ENCODE measurements at places on chromosomes 3 and 15.

DNA sequence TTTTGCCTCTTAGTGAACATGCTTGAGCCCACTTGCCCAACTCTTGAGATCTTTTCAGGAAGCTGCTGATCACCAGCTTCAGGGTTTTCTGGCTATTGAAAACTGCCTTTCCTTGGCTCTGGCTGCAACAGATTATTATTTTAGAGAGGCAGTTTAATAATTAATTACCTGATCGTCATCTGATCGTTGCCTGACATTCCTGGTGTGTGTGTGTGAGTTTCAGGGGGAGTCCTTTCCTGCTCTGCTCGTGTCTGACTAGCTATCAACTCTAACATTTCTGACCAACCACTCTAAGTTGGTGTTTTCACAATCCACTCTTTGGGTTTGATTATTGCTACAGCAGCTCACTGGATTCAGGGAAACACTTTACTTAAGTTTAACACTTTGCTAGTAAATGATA, 84.3 kb upstream of the SPATA16 start:
- no peak for DNase-seq

GRCh38 chr3:119149484-119149883, 3.5 kb downstream of the TEX55 start:
- no peak for DNase-seq

DNA sequence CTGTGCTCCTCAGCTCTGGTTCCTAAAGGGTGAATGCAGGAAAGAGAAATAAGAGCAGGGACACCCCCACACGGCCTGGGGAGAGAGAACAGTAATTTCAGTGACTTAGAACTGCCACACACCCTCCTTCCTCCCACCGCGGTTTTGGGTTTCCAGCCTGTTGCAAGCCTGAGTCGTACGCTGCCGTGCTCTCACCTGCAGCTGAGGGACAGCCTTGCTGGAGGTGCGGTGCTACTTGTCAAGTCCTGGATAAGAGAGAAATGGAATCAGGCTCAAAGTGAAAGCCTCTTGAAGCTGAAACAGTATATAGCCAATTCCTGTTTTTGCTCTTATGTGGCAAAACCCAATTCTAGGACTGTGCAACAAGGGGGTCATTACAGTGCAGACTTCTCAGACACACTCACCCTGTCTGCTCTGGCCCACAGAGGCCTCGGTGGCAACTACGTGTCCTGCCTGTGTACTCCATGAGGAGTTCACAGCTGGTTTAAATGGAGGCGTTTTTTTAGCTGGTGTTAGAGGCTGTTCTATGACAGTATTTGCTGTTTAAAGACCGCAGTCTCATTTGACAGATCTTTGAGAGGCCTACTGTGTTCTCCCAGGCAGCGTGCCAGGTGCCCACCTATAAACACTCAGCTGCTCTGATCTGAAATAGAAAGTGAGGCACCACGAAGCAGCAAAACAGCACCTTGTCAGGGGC, 42.9 kb downstream of the TBC1D2B start:
- no peak for DNase-seq

DNA sequence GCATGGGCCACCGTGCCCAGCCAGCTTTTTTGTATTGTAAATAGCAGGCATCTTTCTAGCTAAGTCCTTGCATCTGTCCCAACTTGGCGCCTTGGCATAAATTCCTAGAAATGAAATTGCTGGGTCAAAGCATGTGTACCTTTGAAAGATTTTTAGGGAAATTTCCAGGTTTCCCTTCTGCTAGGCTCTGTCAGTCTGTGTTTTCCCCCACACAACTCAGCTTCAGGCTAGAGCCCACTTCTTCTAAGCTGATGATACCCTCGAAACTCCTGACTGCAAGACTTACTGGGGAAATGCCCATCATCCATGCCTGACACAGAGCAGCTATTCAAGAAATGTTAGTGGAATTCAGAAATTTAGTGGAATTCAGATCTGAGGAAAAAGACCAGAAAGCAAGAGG, 10.8 kb upstream of the RPL32 start:
- DNase-seq = no peak

DNA sequence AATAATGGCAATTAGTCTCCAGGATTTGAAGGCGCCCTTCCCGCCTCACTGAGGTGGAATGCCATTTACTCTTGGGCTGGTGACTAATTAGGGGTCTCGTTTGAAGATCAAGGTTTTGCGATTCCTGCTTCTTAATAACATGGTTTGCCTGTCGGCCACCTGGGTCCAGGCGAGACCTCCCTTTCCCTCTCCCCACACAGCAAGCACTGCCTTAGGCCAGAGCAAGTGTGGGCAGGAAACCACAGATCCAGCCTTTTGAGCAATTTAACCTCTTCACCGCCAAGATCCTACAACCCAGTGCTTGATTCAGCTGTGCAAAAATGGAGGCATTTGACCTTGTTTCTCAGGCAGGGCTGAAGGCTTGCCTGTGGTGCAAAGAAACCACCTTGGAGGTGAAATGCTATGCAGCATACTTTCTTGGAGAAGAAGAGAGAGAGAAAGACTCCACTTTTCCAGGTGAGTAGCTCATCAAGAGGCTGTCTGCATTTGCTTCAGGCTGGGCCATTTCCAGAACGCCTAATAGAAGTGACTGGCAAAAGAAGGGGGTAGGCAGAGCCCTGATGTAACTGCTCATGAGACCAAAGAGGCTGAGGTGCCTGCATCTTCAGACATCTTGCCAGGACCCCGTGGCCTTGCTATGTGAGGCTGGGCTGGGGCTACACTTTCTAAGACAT, 34.1 kb upstream of the WNT5A start:
- DNase-seq = no peak
